ENCODE measurements at places on chromosomes 2 and 18.
A peak's percentile ranks its signal among the peaks of the same experiment; 100 is the strongest.

DNA sequence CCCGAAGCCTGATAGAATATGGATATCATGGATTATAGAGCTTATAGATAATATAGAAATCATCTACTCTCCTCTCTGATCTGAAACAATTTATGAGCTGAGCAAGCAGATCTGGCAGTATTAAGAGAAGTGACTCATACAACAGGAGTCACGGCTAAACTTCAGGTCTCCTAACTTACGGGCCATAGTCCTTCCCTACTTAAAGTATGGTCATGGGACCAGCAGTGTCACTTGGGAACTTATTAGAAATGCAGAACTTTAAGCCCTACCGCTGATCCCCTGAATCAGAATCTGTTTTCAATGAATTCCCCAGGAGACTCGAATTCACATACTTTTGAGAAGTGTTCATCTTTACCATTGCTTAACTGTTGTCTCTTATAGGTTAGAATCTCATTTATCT is 195.7 kb upstream of the FANCL start:
- peak; percentile 10 for DNase-seq

DNA sequence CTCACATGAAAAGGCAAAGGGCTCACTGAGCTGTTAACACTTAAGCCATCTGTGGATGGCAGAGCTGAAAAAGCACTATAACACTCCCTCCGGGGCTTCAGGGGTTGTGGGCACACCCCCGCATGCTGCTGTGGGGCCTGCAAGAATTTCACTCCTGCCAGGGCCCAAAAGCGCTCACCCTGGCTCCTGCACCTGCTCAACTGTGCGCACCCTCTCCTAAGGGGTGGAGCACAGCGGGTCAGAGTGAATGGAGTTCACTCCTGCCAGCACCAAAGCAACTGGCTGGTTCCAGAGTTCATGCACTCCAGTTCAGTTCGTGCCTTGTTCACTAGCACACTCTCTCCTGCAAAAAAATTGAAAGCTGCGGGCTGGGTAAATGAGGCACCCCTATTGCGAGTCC is 814.2 kb upstream of the SLC39A10 start:
- no peak for DNase-seq

- peak; percentile 15 for DNase-seq
Observed at GRCh38 chr2:183242937-183243336, 118.7 kb downstream of the NUP35 start.

GRCh38 chr2:41924709-41925408 is 123.0 kb upstream of the PKDCC start:
- DNase-seq, result no peak

- no peak for DNase-seq
Observed at GRCh38 chr2:7154656-7155055, 237.4 kb downstream of the RNF144A start.

DNA sequence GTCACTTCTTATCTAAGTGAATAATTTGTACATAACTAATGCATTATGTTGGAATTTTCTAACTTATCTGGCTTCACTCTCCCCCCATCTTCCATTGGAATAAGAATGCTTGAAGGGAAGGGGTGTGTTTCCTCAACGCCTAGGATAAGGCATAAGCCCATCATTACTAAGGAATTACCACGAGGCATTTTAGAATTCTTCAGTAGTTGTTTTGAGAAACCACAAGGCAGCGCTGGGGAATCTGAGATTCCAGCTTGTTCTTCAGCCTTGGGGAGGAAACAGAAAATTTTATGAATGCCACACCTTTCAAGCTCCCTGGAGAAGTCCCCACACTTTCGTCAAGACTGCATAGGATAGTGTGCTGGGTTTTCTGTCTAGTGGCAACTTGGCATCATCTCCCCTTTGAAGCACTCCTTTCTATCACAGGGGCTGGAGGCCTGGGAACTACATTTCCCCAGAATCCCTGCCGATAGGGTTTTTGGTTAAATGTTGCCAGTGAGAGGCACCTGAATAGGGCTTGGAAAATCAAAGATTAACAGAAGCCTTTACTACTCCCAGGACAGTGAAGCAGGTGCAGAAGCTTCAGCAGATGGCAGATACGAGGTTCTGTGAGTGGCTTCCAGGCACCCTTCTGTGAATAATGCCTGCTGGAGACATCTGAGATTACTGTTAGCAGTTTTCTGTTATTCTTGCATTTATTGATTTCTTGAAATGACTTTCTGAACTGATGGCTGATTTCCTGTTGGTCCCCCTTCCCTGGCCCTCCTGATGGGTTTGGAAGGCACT is 192.7 kb upstream of the REV1 start:
- DNase-seq, result peak; percentile 90

DNA sequence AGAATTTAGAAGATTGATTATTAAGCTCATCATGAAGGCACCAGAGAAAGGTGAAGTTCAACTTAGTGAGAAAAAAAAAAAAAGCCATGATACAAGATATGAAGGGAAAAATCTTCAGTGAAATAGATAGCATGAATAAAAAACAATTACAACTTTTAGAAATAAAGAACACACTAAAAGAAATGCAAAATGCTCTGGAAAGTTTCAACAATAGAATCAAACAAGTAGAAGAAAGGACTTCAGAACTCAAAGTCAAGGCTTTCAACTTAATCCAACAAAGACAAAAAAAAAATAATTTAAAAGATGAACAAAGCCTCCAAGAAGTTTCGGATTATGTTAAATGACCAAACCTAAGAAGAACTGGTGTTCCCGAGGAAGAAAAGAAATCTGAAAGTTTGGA is 105.5 kb downstream of the GRB14 start:
- DNase-seq, result no peak

GRCh38 chr2:223007531-223007930 is 44.5 kb upstream of the KCNE4 start:
- DNase-seq, result peak; percentile 52

- no peak for DNase-seq
Observed at GRCh38 chr2:219513787-219514186, 495 bp upstream of the ASIC4 start.

GRCh38 chr2:216066230-216066629 is 15.4 kb downstream of the PECR start:
- DNase-seq, result peak; percentile 80

Measured in fibroblast of skin of right quadriceps (primary cell).